GM12864 (cell line): ENCODE measurements at places on chromosomes 1 and 21.

DNA sequence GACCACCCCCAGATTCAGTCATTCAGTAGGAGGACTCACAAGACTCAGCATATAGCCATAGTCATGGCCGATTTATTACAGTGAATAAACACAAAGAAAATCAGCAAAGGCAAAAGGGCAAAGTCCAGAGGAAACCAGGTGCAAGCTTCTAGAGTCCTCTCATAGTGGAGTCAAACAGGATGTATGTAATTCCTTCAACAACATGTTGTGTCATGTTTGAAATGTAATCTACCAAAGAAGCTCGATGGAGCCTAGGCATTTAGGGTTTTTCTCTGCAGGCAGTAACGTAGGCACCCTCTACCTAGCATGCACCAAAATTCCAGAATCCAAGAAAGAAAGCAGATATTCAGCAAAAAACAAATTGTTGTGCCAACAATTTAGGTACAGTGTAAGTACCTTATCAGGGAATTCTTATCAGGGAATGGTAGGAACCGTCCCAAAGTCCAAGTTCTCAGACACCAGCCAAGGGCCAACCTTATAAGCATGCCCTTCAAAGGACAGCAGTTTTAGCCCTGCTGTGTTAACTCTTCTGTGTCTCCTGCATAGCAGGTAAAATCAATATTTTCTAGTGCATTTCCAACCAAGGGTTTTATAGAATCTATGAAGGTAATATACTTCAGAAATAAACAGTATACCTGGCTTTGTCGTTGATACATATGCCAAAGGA is 16.1 kb upstream of the SLAMF6 start:
- no peak for DNase-seq

- DNase-seq, result no peak
Measured at GRCh38 chr1:209875515-209875914, 47.7 kb downstream of the UTP25 start.

GRCh38 chr21:32312326-32312725 is 13.7 kb downstream of the MRAP start:
- no peak for DNase-seq

- DNase-seq, result no peak
Measured at GRCh38 chr21:31258073-31258472, 86.0 kb downstream of the TIAM1 start.

GRCh38 chr1:175154629-175155472 is 37.7 kb downstream of the KIAA0040 start:
- no peak for DNase-seq

DNA sequence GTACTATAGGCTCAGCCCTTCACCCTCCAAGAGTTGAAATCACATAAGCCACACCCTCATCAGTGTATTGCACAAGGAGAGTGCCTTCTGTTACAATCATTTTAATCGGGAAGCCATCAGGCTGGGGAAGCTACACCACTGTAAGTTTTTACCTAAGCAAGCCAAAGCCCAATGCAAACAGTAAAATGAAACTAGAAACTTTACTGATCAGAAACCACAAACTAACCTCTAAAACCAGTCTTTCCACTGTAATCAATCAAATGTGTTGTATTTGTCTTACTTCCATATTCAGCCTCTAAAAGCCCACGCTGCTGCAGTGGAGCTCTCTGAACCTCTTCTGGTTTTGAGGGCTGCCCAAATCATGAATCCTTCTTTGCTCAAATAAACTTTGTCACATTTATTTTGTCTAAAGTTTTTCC is 26.2 kb downstream of the CAPN8 start:
- no peak for DNase-seq

- DNase-seq, result no peak
Measured at GRCh38 chr1:3271866-3272265, 182.6 kb upstream of the ARHGEF16 start.

GRCh38 chr1:17168091-17168876 is 36.6 kb upstream of the PADI1 start:
- no peak for DNase-seq

- DNase-seq, result no peak
Measured at GRCh38 chr1:151618470-151618869, 6.6 kb downstream of the SNX27 start.

GRCh38 chr1:119308130-119308700 is 60.4 kb upstream of the HAO2 start:
- DNase-seq, result no peak
